ENCODE measurements at places on chromosomes 11 and 22.

GRCh38 chr11:113014262-113015097 lies 53.3 kb downstream of the NCAM1 start:
- no peak for DNase-seq

- DNase-seq = no peak
These were observed 4.3 kb downstream of the RELA start for GRCh38 chr11:65658174-65659021.

DNA sequence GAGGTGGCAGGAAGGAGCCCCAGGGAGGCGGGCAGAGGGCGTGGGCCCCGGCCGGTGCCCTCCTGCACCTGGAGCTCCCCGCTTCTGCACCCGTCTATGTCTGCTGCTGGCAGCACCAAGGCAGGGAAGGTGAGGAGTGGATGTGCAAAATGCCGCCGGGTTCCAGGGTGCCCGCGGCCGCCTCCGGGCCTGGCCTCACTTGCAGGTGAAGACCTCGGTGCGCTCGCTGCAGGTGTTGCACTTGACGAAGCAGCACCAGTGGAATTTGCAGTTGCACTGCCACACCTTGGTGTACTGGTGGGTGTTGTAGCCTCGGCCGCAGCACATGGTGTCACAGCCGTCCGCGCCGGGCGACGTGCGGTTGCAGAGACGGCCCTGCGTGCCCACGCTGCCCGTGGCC lies 54.3 kb downstream of the WNT7B start:
- DNase-seq = no peak

- DNase-seq = no peak
These were observed 27.7 kb downstream of the LRP4 start for GRCh38 chr11:46890665-46891064.

GRCh38 chr11:76902121-76903014 lies 41.6 kb downstream of the ACER3 start:
- DNase-seq = no peak

GRCh38 chr22:23090457-23090835 lies 20.1 kb downstream of the GNAZ start:
- DNase-seq = no peak

DNA sequence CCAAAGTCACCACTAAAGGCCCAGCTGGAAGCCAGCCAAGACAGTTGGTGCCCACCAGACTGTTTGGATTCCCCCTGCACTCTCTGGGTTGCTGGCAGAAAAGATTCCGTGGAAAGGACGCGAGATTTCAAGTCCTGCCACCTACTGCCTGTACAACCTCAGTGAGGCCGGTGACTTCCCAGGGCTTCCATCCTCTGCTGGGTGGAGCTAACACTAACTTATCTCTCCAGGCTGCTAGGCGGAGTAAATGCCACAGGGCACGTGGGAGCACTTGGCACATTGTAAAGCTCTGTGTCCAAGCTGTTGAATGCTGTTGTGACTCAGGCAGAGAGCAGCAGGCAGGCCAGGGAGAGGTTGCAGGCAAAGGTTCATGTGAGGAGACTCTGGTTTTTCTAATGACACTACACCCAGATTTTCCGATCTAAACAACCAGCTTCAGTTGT lies 50.9 kb upstream of the CDON start:
- no peak for DNase-seq

GRCh38 chr11:119700030-119700429 lies 29.0 kb downstream of the NECTIN1 start:
- no peak for DNase-seq

GRCh38 chr22:47035425-47035881 lies 273.0 kb downstream of the TBC1D22A start:
- DNase-seq = no peak

GRCh38 chr11:79697905-79698304 lies 257.1 kb upstream of the TENM4 start:
- no peak for DNase-seq
